ENCODE measurements at places on chromosomes 1 and 21. TPM values are rescaled to one million over a fixed set of nuclear protein-coding genes. Genes with fewer than 3 reads are reported as not detected.

DNA sequence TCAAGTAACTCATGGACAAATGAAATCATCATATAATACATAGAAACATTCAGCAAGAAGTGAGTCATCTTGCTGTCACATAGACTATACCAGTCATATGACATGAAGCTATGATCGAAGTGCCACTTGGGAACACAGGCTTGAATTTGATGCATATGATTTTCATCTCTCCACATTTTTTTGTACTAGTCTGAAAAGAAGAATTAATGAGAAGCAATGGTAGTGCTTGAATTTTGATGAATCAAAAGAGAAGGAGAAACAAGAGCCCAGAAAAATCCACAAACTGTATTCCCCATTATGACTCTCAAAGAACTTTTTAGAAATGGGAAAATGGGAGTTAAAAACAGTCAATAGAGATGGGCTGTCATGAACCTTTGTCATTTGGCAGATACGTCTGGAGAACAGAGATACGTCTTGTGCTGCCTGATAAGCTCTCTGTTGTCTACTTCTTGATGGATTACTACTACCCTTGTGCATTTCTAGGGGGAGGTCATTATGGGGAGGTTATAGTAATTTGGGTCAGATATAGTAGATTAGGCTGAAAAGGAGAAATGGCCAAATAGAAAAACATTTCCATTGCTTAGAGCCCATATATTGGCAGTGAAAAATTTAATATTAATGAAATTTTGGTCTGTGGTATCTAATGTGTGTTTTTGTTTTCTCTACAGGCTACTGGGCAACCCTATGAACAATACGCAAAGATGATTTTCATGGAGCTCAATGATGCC lies 8.0 kb upstream of the LEPR start:
- peak; percentile 50 for DNase-seq
- H3K4me1 ChIP-seq = peaks cover 8% of the 10 kb centered on the region
- H3K4me3 ChIP-seq = no peak overlapping the region
- H3K36me3 ChIP-seq = no peaks in the 10 kb centered on the region
- H3K27ac ChIP-seq = no peak overlapping the region

DNA sequence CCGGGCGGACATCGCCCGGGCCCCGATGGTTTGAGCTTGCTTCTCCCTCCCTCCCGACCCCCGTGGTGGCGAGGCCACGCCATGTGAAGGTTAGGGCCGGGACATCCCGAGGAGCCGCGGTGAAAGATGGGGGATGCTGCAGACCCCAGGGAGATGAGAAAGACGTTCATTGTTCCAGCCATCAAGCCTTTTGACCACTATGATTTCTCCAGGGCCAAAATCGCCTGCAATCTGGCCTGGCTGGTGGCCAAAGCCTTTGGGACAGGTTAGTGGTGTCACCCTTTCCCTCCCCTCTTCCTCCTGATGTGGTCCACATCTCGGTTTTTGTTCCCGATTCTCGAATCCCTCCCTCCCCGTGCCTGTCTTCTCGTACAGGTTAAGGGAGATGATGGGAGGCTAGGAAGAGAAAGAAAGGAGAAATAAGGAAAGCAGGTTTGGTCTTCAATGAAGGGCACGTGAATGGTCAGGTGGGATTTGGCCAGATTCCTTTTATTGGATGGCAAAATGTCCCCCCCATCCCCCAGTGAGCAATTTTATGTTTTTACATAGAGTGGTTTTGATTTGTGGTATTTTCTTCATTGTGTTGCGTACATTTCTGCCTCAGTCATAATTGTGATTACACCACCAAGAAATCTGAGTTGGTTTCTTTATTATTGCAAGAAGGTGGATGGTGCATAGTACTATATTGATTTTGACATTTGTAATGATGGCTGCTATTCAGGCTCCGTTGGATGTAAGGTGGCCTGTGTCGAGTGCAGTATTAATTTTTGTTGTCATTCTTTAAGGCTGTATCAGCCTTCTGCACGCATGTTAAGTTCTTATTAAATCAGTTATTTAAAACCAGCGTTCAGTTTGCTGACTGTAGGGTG lies 1.2 kb downstream of the CAMSAP2 start:
- DNase-seq = peak; percentile 45
- no peaks in the 10 kb centered on the region for H3K36me3 ChIP-seq

GRCh38 chr1:153728305-153729066 lies 636 bp downstream of the INTS3 start:
- peak overlapping the region; percentile 85 for H3K27ac ChIP-seq
- H3K36me3 ChIP-seq = no peaks in the 10 kb centered on the region
- DNase-seq = peak; percentile 47
- H3K27me3 ChIP-seq = no peaks in the 10 kb centered on the region

Gene SLAMF9
- total RNA-seq = 8.7 TPM

DNA sequence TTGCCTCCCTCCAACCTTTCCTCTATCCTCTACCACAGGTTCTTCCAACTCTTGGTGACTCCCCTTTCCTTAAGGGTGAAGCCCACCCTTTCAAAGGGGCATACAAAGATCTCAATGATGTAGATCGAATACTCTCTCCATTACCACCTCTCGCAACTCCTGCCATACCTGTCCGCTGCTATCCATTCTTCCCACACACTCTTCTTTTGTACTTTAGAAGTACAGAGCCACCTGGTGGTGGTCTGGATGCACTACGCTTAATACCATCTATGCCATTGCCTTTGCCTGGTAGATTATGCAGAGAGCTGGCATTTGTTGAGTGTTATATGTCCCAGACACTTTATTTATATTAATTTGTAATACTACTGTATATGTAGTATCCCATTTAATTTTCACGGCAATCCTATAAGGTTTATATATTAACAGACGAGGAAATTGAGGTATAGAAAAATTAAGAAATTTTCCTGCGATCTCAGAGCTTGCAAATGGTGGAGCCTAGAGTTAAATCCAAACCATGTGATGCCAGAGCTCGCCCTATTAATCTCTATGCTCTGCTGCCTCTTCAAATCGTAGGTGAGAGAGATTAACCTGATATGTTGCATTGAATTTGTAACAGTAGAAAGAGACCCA lies 22.9 kb downstream of the TSHB start:
- H3K27ac ChIP-seq = no peak overlapping the region
- peak; percentile 86 for DNase-seq
- H3K4me1 ChIP-seq = peaks cover 5% of the 10 kb centered on the region
- H3K4me3 ChIP-seq = no peak overlapping the region
- no peaks in the 10 kb centered on the region for H3K27me3 ChIP-seq
- no peaks in the 10 kb centered on the region for H3K36me3 ChIP-seq

DNA sequence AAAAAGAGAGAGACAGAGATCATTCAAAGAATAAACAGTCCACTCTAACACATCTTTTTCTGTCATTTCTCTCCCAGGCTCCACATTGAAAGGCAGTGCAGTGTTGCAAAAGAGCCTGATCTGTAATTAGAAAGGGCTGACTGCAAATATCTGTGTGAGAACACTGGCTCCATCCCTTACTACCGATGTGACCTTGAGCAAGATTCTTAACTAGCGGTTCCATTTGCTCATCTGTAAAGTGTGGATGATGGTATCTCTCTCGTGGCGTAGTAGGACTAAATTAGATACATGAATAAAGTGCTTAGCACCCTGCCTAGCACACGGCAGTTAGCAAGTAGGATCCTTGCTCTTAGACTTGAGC lies 26.9 kb upstream of the SLC44A3 start:
- H3K36me3 ChIP-seq = no peaks in the 10 kb centered on the region
- no peaks in the 10 kb centered on the region for H3K27me3 ChIP-seq
- DNase-seq = no peak
- H3K4me1 ChIP-seq = peaks cover 19% of the 10 kb centered on the region
- no peak overlapping the region for H3K4me3 ChIP-seq
- H3K27ac ChIP-seq = peak overlapping the region; percentile 10

Gene NTNG1
- 6.8 TPM for total RNA-seq

Gene OR1C1
- not detected for total RNA-seq

DNA sequence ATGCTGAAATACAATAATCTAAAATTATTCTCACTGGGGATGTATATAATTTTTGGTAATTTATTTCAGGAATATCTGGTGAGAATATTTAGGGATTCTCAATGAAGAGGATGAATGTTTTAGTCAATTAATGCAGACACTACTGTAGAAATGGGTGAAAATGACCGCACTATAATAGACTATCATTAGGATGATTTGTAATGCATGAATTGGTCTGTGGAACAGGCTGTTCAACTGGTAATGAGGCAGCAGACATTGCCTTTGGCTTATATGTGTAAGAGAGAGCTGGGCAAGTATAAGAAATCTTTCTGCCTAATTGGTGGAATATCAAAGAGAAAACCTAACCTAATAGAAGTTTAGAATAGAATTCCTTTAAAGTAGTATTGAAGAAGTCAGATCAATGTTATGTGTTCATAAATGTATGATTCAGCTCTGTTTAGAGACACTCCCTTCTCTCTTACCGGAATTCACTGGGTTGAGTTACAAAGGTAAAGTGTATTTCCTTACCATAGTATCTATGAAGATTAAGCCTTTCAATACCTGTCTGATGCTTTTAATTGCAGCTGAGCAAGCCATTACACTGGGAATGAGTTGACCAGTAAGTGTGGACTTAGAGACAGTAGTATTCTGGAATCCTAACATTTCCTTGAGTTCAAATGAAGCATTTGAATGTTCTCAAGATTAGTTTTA lies 274.5 kb downstream of the S1PR1 start:
- peaks cover 17% of the 10 kb centered on the region for H3K27me3 ChIP-seq
- H3K36me3 ChIP-seq = no peaks in the 10 kb centered on the region
- H3K4me3 ChIP-seq = no peak overlapping the region
- no peaks in the 10 kb centered on the region for H3K4me1 ChIP-seq

DNA sequence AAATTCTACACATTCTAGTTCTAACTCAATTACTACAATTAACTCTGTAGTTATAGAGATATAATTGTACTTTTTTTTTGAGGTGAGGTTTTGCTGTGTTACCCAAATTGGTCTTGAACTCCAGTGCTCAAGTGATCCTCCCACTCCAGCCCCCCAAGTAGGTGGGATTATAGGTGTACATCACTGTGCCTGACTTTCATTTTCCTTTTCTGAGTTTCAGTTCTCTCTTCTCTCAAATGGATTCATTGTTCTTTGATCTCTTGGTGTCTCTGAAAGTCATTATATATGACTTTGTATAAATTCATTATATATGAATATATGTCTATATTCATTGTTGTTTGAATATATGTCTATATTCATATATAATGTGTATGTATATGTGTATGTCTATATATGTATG lies 74.0 kb upstream of the GALNT2 start:
- no peaks in the 10 kb centered on the region for H3K36me3 ChIP-seq
- DNase-seq = no peak
- H3K27me3 ChIP-seq = peaks cover 29% of the 10 kb centered on the region
- no peak overlapping the region for H3K4me3 ChIP-seq
- H3K27ac ChIP-seq = no peak overlapping the region
- no peaks in the 10 kb centered on the region for H3K4me1 ChIP-seq

Gene ACTA1
- not detected for total RNA-seq

DNA sequence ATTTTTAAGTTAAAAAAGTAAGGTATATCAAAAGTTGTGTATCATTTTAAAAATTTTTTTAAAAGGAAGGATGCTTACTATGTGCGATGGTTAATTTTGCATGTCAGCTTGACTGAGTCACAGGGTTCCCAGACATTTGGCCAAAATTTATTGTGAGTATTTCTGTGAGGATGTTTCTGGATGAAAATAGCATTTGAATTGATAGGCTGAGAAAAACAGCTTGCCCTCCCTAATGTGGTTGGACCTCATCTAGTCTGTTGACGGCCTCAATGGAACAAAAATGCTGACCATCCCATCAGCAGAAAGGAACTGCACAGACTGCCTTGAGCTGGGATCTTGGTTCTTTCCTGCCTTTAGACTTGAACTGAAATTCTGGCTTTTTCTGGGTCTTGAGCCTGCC lies 724.5 kb downstream of the NCAM2 start:
- no peaks in the 10 kb centered on the region for H3K27me3 ChIP-seq
- H3K27ac ChIP-seq = no peak overlapping the region
- DNase-seq = no peak
- no peaks in the 10 kb centered on the region for H3K36me3 ChIP-seq
- H3K4me1 ChIP-seq = no peaks in the 10 kb centered on the region

- no peak overlapping the region for H3K27ac ChIP-seq
- H3K4me3 ChIP-seq = no peak overlapping the region
- DNase-seq = no peak
Measured at GRCh38 chr1:24632832-24633175, 10.3 kb upstream of the SRRM1 start.

Gene FAM110D
- not detected for total RNA-seq

Gene CADM3
- total RNA-seq = not detected

DNA sequence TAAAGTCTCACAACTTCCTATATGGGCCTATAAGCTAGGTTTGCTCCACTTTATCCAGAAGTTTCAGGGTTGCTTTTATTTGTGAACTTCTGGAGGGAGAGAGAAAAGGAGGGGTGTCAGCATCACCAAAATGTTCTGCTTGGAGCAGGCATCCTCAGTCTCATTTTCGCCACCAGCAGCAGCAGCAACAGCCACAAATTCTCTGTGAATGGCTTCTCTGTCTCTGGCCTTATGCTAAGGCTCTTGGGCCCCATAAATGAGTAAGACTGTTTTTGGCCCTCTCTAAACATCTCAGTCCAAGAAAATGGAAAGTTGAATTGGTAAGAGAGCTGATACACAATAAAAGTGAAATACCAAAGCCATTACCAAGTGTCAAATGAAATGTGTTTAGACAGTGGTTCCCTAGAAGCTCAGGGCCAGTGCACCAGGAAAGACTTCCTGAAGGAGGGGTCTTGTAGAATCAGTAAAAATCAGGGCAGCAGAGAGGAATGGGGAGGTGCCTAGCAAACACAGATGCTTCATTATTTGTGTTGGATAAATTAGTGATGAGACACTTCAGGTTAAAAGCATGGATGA lies 53.0 kb upstream of the SPATA6 start:
- peaks cover 10% of the 10 kb centered on the region for H3K4me1 ChIP-seq
- no peak overlapping the region for H3K27ac ChIP-seq
- 0 out of 2 replicates have a peak, but pooled peaks cover 14% of the 10 kb centered on the region for H3K27me3 ChIP-seq
- no peaks in the 10 kb centered on the region for H3K36me3 ChIP-seq

DNA sequence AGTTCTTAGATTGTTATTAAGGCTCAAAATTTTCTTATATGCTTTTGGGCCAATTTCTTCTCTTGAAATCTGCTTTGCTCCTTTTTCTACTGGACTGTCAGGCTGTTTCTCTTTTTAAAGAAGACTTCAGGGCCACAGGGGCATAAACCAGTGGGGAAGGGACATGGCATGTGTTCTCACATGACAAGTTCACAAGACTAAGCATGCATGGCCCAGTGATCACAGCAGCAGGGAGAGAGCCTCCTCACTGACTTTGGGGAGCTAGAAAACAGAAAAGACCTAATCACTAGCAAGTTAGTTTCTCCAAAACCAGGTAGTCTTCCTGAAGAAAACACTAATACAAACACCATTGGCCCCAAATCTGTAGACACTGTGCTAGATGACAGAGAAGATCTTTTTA lies 64.8 kb downstream of the RAB3GAP2 start:
- H3K4me1 ChIP-seq = no peaks in the 10 kb centered on the region
- DNase-seq = no peak
- H3K27me3 ChIP-seq = no peaks in the 10 kb centered on the region
- H3K27ac ChIP-seq = no peak overlapping the region

DNA sequence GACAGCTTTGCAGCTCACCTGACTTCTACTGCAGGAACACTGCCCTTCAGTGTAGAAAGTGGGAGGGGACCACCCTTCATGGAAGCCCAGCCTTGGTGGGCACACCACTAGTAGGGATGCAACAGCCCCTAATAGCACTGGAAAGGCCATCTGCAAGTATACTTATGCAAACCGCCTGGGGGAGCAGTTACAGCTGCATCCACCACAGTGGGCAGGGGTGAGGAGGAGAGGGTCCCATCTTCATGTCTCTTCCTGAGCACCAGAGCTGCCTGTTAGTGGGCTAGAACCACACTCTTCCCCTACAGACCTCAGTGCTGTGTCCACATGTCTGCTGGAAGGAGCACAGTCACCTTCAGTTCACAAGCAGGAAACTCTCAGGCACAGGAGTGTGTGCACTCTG lies 66.2 kb upstream of the LHX8 start:
- no peaks in the 10 kb centered on the region for H3K4me1 ChIP-seq
- H3K36me3 ChIP-seq = no peaks in the 10 kb centered on the region
- no peak overlapping the region for H3K27ac ChIP-seq

Gene AK5
- total RNA-seq = 3.4 TPM

Gene ZMYND12
- not detected for total RNA-seq

All from PC-3 (cell line).